ENCODE measurements at places on chromosomes 1 and 21.

GRCh38 chr1:184620469-184620868, 134.2 kb downstream of the EDEM3 start:
- DNase-seq = no peak

DNA sequence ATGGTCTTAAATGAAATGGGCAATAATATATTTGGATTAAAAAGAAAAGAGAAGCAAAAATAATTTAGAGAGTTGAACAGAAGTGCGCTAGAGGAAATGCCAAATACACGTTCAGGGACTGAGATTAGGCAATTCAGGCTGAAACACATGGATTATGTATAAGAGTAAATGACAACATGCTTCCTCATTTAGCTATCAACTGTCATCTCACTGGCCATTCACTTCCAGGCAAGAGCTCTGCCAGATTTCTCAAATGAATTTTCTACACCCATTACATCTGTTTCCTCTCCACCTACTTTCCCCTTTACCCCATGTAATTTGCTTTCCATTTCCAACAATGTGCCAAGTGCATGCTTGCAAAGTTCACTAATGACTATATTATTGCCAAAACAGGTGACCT, 582.4 kb downstream of the LTN1 start:
- DNase-seq = no peak

GRCh38 chr1:107941123-107941522, 23.9 kb downstream of the VAV3 start:
- DNase-seq = no peak

DNA sequence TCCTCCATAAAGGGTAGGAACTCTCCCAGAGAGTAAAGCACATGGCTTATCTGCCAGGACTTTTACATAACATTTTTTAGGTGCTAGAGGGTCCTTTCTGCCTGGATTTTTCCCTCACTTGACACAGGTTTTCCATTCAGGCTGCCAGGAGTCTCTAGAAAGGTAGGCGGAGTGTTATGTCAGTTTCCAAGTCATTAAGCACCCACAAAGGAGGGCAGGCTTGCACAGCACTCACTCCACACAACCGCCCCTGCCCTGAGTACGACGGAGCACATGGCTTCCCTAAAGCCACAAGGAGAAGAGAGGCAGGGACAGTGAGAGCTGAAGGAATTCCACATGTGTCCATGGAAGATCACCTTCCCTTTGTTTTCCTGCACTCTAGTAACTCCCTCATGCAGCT, 55.7 kb downstream of the CAPZB start:
- DNase-seq = no peak

Measured in stimulated activated CD4-positive, alpha-beta T cell treated with anti-CD3 and anti-CD28 coated beads, Interleukin-15, amount 100 ng/mL, for 1 hour (primary cell).